ENCODE measurements at places on chromosomes 7 and 10.

- DNase-seq, result no peak
These were observed 25.0 kb downstream of the ZPBP start for GRCh38 chr7:50068026-50068425.

- DNase-seq, result no peak
These were observed 623 bp downstream of the HOXA4 start for GRCh38 chr7:27129729-27130539.

DNA sequence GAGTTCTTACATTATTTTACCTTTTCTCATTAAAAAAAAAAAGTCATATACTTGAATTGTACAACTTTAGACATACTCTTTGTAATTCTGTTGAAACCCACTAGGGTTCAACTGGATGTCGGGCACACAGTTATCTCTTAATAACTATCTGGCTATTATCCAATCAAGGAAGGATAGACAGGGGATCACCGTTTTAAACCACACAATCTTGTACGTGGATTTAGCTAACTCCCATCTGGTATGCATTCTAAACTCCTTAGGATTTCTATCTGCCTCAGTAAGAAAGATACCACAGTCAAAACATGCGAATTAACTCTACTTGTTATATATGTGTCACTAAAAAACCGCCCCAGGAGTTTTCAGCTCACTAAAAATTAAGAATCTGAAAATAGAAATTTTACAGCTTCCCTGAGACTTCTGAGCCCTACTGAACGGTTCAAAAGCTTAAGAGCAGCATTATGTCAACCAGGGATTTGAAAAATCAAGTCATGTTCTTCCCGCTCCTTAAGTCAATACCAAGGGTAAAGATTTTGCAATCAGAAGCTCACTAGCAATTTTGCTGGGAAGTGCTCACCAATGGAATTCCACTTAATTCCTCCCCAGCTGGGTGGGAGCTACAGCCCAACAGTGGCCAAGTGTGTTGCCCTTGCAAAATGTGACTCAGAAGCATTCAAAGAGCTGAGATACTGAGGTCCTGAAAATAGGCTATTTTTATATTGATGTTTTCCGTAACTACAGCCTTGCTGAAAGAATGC is 267.0 kb downstream of the FRMD4A start:
- no peak for DNase-seq

DNA sequence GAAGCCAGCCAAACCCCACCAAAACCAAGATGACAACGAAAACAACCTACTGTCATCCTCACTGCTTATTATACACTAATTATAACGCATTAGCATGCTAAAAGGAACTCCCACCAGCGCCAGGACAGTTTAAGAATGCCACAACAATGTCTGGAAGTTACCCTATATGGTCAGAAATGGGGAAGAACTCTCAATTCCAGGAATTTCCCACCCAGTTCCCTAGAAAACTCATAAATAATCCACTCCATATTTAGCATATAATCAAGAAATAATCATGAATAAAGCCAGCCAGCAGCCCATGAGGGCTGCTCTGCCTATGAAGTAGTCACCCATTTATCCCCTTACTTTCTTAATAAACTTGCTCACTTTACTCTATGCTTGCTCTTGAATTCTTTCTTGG is 20.8 kb downstream of the MICU1 start:
- DNase-seq, result no peak

GRCh38 chr10:24541239-24541753 is 182.4 kb downstream of the ARHGAP21 start:
- no peak for DNase-seq

- no peak for DNase-seq
These were observed 18.3 kb upstream of the PODXL start for GRCh38 chr7:131574741-131575140.

Measured in stimulated activated CD8-positive, alpha-beta memory T cell treated with anti-CD3 and anti-CD28 coated beads, Interleukin-4, amount 100 ng/mL, for 4 hours (primary cell).